ENCODE measurements at places on chromosomes 1 and 21. TPM values are rescaled to one million over a fixed set of nuclear protein-coding genes. Genes with fewer than 3 reads are reported as not detected.

FCER1A gene
- not detected for total RNA-seq

LDLRAD1 gene
- total RNA-seq = not detected

CSMD2 gene
- total RNA-seq = not detected

MEGF6 gene
- total RNA-seq = 32.6 TPM

LPAR3 gene
- total RNA-seq = 6.3 TPM

PWP2 gene
- 6.8 TPM for total RNA-seq

TMPRSS2 gene
- 111 TPM for total RNA-seq

ACTA1 gene
- total RNA-seq = not detected

C1orf115 gene
- 3.9 TPM for total RNA-seq

GABRD gene
- total RNA-seq = 3.0 TPM

HP1BP3 gene
- 263 TPM for total RNA-seq

SLC45A3 gene
- 3.0 TPM for total RNA-seq

NUP133 gene
- 39.5 TPM for total RNA-seq

Data from Panc1 (cell line).